ENCODE measurements at places on chromosomes 11 and 22.

- DNase-seq = no peak
These were observed 79.9 kb downstream of the WNT7B start for GRCh38 chr22:45896964-45897538.

DNA sequence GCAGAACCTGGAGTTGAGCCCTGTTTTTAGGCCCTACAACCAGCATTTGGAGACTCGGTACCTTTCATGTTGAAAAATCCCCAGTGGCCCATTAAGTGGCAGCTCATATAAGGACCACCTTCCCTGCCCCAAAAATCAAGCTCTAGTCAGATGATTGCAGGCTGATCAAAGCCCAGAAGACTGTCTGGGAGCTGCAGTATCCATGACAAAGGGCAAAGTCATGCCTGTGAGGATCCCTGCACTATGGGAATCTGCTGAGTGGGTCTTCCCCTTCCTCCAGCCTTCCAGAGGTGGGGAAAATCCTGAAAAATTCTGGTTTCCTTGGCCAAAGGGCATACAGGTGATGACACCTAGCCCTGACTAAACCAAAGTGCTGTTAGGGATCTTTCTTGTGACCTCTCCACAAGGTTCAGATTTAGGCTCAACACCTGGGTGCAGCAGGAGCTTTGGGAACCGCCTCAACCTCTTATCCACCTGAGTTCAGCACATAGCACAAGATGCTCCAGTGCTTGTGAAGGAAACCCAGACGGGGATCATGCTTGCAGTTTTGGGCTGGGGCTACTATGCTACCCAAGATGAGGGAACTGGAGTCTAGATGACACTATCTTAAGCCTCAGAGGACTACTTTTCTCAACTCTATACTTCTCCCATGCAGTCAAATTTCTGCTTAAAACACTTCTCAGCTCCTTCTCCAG, 1.2 kb upstream of the TRIM3 start:
- no peak for DNase-seq

- DNase-seq = no peak
These were observed 1.4 kb downstream of the LIPT2 start for GRCh38 chr11:74492084-74492483.

- DNase-seq = no peak
These were observed 1.6 kb upstream of the E2F8 start for GRCh38 chr11:19242179-19242932.

GRCh38 chr11:61577383-61578118, 3.3 kb downstream of the SYT7 start:
- no peak for DNase-seq

GRCh38 chr11:120182372-120182771, 28.5 kb upstream of the OAF start:
- no peak for DNase-seq

- no peak for DNase-seq
These were observed 7.7 kb upstream of the SCGB1D1 start for GRCh38 chr11:62182147-62182891.

- DNase-seq = no peak
These were observed 2.0 kb downstream of the NAA40 start for GRCh38 chr11:63940786-63941185.

DNA sequence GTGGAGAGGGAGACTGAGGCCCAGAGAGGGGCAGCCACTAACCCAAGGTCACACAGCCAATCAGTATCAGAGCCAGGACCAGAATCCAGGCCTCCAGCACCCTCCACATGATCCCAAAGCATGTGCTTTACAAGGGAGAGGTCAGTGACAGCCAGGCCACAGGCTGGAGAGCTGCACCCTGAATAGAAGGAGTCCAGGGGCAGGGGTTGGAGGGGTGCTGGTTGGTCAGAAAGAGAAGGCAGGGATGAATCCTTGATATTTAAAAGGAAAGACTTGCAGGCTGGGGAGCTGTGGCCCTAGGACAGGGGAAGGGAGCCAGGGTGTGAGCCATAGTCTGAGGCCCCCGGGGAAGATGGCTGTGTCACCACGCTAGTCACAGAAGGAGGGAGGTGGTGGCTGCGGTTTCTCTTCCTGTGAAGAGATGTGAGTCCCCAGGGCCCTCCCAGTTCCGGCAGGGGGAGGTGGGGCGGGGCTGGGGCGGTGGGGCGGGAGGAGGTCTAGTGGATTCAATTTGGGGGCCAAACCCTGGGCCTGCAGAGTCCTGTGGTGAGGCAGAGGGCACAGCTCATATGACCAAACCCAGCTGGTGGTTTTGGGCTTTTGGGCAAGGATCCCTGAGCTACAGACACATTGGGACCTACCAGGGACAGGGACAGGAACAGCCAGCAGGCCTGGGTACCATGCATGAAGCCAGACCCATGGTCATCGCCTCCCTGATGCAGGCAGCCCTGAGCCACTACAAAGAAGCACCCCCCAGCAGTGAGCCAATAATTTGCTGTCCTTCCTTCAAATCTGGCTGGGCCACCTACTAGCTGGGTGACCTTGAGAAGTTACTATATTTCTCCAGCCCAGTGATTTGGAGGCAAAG, 14.0 kb downstream of the RAC2 start:
- DNase-seq = no peak

- DNase-seq = no peak
These were observed 34.9 kb downstream of the TBC1D22A start for GRCh38 chr22:46797355-46797754.

All from fibroblast of skin of left quadriceps (primary cell).